Large intestine (tissue), 12 donors: ENCODE measurements at places on chromosomes 7 and 10. TPM values are rescaled to one million over a fixed set of nuclear protein-coding genes. Genes with fewer than 3 reads are reported as not detected.

C7orf33 gene
- polyA plus RNA-seq: not detected

ICA1 gene
- 51.6 TPM for polyA plus RNA-seq

KDM7A gene
- 17.3 TPM for polyA plus RNA-seq

IL2RA gene
- polyA plus RNA-seq: 0.52 TPM

PPP1R3C gene
- 39.6 TPM for polyA plus RNA-seq

LLCFC1 gene
- 6.6 TPM for polyA plus RNA-seq

HOXA13 gene
- polyA plus RNA-seq: not detected

CFAP58 gene
- 0.27 TPM for polyA plus RNA-seq

NEBL gene
- polyA plus RNA-seq: 3.3 TPM

TMEM139 gene
- 36.2 TPM for polyA plus RNA-seq

TMEM184A gene
- 58.6 TPM for polyA plus RNA-seq
